ENCODE measurements at places on chromosomes 16 and 17.
A peak's percentile ranks its signal among the peaks of the same experiment; 100 is the strongest.

DNA sequence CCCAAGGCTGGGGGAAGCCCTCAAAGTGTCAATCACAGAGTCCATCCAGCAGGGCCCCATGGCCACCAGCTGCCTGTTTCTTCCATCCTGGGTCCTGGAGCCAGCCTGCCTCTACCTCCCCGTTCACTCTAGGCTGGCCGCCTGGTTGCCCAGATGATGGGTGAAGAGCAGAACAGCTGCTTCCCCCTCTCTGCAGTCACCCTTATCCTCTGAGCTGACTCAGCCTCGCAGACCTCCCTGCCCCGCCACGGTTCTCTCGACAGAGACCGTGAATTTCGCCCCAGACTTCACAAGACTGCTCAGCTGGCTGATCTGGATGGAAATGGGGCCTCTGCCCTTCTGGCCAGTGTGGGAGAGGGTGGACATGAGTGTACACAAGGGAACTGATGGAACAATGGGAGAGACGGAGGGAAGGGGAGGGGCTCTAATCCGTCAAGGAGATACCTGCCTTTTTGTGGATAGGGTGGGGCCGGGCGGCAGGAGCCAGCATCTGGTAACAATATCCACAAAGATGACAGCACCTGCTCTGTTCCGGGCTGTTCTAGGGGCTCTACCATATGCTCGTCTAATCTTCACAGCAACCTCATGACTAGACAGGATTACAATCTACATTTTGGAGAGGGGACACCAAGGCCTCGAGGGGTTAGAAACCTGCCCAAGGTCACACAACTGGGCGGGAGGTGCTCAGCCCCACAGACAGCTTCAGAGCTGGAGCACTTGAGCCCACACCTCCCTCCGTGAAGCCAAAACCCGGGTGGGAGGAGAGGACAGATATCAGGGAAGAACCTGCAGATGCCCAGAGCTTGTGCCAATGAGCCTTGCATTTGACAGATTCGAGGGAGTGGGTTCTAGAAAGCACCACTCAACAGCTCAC lies 136.0 kb downstream of the SDK2 start:
- no peak for DNase-seq

- DNase-seq: no peak
Observed at GRCh38 chr17:42310787-42311215, 22.5 kb downstream of the STAT5A start.

DNA sequence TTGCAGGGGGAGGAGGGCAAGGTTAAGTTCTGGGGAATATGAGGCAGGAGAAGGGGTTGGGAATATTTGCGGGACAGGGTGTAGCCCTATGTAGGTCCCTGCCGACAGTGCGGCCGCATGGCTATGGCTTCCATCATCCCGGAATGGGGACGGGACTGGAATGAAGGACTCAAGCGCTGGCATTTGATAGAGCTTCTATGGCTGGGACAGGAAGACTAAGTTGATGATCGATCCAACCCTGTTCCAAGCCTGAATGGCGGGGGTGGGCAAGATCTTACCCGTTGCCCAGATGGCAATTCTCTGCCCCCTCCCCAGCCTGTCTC lies 47.1 kb downstream of the SRCIN1 start:
- no peak for DNase-seq

DNA sequence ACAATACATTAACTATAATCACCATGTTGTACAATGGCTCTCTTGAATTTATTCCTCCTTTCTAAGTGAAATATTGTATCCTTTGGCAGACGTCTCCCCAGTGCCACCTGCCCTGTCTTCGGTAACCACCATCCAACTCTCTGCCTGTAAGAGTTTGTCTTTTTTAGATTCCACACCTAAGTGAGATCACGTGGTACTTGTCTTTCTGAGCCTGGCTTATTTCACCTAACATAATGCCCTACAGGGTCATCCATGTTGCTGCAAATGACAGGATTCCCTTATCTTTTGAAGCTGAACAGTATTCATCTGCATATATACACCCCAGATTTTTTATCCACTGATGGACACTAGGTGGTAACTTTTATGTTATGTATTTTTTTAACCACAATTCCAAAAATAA lies 24.2 kb downstream of the ORC6 start:
- DNase-seq: no peak

DNA sequence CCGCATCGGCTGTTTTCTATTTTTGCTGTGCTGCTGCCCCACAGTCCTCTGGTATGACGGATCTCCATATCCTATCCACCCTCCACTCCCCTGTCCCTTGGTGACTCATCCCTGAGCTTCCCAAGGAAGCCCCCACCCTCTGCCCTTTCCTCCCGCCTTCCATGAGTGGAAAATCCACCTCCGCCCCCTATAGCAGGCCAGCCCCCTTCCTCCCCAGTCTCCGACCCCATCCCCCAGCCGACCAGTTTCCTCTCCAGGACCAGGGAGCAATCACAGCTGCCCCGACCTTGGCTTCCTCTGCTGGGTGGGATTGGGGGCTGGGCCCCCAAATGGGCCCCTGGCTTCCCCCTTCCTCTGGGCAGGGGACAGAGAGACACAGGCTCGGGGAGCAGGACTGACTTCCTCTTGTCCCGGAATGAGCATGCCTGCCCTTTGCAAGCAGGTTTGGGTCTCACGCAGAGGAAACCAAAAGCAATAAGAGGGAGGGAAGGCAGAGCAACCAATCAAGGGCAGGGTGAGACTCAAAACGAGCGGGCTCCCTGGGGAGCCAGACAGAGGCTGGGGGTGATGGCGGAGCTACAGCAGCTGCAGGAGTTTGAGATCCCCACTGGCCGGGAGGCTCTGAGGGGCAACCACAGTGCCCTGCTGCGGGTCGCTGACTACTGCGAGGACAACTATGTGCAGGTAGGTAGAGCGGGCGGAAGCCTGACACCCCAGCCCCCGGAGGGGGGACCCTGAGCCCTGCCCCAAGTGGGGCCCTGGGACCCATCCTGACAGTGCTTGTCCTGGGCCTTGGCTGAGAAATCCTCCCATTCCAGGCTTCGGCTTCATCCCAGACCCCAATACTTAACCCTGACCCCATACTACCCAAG lies at the start of the genes ABI3 and GNGT2:
ABI3 (plus strand) TSS at position 550 of the 872 bp plus-strand sequence; CDS start at position 568, 18 bp downstream.
GNGT2 (minus strand) TSS at position 417 of the 872 bp plus-strand sequence. CDS start 3,152 bp downstream, outside the sequence.
- DNase-seq: peak; percentile 60

DNA sequence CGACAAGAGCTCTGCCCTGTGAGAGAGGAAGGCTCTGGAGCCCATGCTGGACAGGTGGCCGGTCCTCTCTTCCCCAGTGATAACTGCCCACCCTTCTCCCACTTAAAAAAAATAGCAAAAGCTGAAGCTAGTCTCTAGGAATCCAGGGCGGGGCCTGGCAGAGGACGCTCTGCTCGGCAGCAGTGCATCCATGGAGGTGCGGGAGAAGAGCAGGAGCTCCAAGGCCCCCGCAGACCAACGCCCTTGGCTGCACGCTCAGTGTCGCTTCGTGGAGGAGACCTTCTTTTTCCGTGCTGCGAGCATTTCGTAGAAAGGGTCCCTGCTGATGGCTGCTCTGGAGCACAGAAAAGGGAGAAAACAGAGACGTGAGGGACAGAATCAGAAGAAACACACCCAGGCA lies 98.6 kb upstream of the DNAH17 start:
- no peak for DNase-seq

- no peak for DNase-seq
Observed at GRCh38 chr16:24990803-24991202, 24.4 kb downstream of the ARHGAP17 start.

DNA sequence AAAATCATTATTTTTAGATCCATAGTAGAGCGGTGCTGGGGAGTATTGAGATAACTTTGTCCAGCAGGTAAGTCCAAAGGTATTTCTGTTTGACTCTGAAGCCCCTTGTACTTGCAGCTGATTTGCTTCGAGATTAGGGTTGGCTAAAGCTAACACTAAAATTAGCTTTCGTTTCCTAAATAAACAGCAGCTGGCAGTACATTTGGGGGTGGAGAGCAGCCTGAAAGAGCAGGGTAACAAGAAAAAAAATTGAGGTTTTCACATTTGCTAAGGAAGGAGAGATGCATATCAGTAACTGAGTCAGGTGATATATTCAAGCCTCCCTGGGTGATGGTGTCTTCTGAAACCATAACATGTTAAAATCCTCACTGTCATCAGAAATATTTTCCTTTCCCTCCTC lies 37.4 kb upstream of the TMC5 start:
- no peak for DNase-seq

GRCh38 chr17:49935526-49936210 lies 33.3 kb upstream of the DLX4 start:
- DNase-seq: no peak

GRCh38 chr17:12256380-12256995 lies 235.8 kb downstream of the MAP2K4 start:
- no peak for DNase-seq

DNA sequence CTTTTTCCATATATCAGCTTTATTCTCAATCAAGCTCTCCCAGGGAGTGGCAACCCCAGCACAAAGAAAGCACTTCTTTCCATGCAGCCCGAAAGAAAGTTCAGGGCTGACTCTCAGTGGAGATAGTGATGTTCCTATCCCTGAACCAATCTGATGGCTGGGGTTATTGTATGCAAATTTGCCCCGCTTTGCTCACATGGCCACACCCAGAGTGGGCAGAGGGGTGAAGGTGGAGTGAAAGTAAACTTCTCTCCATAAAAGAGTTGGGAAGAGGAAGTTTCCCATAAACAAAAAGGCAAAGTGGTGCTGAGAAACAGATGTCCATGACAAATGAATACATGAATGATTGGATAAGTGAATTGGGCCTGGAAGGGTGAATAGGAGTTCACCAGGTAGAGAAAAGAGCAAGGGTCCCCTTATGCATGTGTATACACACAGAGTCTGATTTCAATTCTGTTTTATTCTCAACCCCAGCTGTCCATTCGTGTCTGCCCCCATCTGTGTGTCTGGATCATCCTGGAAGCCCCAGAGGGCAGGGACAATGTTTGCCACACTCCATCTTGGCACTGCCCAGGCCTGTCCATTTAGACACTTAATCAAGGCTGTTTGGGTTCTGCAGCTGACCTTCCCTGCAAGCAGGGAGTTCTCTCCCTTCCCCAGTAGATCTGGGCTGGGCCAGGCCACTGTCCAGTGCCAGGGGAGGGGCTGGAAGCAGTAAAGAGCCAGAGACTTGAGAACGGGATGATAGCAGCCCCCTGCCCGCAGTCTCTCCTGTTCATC lies 14.1 kb upstream of the NGFR start:
- DNase-seq: no peak

DNA sequence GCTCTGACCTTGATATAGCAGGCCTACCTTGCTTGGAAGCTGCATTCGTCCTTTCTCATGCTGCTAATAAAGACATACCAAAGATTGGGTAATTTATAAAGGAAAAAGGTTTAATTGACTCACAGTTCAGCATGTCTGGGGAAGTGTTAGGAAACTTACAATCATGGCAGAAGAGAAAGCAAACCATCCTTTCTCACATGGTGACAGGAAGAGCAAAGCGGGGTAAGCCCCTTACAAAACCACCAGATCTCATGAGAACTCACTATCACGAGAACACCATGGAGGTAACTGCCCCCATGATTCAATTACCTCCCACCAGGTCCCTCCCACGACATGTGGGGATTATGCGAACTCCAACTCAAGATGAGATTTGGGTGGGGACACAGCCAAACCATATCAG lies 6.0 kb upstream of the MAPT start:
- DNase-seq: no peak

- no peak for DNase-seq
Observed at GRCh38 chr16:66437391-66437945, 10.4 kb downstream of the BEAN1 start.

GRCh38 chr17:76036497-76037261 lies 9.6 kb upstream of the EVPL start:
- DNase-seq: no peak

DNA sequence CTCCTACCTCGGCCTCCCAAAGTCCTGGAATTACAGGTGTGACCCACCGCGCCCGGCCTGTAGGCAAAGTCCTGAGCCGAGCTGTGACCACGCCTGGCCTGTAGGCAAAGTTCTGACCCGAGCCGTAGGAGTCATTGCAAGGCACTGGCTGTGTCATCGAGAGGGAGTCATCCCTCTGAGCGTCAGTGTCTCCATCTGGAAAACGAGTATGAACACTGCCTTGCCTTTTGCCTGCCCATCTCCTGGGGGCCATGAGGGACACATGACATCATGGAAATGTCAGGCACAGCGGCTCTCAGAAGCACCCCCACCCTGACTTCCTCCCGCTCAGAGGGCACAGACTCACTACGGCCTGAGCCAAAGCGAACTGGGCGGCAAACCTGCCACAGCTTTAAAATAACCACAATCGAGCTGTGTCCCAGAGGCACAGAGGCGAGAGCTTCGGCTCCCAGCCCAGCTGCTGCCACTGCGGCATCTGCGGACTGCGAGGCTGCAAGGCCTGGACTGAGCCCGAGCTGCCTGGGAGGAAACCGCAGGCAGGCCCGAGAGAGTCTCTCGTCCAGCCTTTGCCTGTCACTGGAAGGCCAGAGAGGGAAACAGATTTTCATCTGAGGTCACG lies 50.8 kb downstream of the RPH3AL start:
- no peak for DNase-seq

GRCh38 chr17:11814655-11815262 lies 182.5 kb downstream of the ZNF18 start:
- no peak for DNase-seq
